NCI-H1105 treated with DMSO at 0.1 percent for 48 hours (cell line): ENCODE measurements at places on chromosomes 7 and 10.

DNA sequence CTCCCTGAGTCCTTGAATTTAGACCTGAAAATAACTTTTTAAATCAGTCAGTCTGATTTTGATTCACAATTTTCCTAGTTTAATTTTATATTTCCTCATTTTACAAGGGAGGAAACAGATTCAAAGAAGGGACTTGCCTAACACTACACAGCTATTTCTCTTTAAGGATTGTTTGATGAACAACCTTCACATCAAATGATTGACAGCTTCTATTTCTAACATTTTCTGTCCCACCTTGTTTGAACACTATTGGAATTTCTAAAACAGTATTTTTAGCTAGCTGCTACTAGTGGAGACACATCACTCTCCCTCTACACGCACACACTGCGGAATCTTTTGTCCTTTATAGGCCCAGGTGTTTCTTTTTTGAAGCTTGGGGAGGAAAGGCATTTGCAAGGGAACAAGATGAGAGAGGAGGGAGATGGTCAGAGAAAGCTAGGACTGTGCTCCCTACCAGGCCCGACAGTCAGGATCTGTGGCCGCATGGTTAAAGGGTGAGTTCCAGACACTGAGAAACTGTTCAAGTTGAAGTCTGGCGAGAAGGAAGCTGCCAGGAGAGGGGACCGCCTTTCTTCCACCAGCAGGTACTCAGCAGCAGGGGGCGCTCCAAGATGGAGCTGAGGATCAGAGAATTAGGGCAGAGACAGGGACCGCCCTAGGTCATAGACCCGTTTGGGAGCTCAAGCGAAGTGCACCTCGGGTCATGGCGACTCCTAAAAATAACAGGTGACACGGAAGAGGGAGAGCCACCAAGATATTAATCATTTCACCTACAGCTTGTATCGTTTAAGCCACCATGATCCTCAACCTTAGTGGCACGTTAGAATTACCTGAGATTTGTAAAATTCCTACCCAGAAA lies 49.7 kb downstream of the DNAJC12 start:
- DNase-seq: no peak

DNA sequence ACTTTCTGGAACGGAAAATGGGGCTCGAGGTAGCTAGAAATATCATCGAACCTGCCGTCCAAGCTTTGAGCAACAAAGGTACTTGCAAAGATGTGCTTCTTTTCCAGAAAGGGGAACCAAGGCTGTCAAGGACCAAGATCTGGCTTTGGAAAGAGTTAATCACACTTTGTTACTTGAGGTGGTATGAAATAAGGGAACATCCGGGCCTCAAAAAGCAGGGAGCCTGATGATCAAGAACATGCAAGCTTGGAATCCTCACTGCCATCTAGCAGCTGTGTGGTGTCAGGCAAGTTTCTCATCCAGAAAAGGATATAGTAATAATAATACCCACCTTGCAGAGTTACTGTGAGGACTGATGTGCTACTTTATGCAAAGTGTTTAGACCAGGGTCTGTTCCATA lies 329.5 kb downstream of the GRID1 start:
- DNase-seq: no peak

DNA sequence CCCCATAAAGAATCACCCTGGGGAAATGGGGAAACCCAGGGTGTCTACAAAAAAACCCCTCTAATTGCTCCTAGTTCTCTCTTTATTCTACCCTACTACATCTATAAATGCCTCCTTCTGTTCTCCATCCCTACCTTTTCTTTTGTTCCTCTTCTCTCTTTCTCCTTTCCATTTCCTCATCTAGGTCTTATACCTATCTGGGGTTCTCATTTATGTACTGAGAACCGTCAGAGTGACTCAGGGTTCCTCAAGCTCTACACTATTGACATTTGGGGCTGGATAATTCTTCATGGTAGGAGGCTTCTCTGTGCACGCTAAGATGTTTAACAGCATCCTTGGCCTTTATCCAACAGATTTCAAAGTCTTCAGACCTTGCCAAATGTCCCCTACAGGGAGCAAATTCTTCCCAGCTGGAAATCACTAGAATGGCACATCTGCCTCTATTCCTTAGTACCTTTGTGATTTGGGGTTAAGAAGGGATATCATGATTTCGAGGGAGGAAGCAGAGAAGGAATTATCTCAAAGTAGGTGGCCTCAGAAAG lies 137.4 kb upstream of the PTN start:
- DNase-seq: no peak

DNA sequence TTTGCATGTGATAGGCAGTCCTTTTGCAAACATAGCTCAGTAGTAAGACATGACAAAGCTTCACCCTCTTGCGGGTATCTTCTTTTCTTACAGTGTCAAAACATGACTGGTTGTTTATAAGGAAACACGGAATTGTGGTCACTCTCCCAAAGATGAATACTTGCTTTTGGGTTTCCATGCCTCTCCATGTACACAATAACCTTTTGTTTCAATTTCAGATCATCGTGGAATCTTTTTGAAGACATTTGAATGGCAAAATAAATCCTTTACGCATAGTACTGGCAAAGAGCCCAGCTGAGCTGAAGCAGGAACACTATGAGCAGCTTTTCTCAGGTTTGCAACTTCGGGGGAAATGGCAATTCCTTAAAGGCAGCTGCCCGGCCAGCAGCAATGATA lies 156.8 kb upstream of the FRMD4A start:
- DNase-seq: peak; percentile 44

DNA sequence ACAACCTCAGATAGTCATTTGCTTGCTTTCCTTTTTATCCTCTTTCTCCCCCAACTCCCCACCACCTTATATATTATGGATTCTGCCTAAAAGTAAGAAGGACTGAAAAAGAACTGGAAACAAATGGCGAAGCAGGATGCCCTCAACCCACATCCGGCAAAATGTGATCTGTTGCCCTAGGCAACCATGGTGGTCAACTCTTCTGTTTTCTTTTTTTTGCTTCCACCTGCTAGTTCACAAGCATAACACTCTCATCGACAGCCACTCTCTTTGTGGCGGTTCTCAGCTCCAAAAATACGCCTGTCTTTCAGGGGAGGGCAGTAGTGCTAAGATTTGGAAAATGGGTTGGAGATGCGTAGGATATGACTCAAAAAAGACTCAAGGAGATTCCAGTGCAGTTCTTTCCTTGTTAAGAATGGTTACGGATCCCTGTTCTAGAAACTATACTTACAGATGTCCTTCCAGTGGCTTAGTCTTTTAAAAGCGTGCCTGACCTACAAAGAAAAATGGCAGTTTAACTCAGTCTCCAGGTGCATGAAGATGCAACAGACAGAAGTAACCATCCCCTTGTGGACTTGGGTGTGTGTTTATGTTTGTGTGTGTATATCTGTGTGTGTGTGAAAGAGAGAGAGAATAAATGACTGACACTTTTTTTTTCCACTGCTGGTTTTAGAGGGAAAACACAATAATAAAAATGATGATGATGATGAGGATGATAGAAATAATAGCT lies 10.7 kb downstream of the APBB1IP start:
- no peak for DNase-seq

GRCh38 chr10:11176746-11177145 lies 159.1 kb downstream of the CELF2 start:
- no peak for DNase-seq

GRCh38 chr10:7409732-7410168 lies 1.1 kb downstream of the SFMBT2 start:
- no peak for DNase-seq

GRCh38 chr10:35300063-35300699 lies 36.1 kb upstream of the CCNY start:
- no peak for DNase-seq

GRCh38 chr10:1520909-1521565 lies 216.3 kb downstream of the ADARB2 start:
- no peak for DNase-seq

DNA sequence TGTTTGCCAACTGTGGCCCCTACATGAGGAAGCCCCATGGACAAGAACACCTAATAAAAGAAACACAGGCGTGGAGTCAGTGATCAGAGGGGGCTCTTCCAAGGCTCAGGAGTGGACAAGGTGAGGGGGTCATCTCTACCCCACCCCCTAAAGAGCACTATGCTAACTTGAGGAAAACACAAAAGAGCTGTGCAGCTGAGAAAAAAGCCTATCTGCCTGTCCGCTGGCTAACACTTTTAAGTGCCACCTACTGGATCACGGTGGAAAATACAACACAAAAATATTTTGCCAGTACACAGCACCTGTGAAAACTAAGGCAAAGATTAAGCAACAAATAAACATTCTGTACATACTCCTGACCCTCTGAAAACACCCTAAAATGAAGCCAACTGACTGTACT lies 53.1 kb upstream of the COBL start:
- peak; percentile 6 for DNase-seq

DNA sequence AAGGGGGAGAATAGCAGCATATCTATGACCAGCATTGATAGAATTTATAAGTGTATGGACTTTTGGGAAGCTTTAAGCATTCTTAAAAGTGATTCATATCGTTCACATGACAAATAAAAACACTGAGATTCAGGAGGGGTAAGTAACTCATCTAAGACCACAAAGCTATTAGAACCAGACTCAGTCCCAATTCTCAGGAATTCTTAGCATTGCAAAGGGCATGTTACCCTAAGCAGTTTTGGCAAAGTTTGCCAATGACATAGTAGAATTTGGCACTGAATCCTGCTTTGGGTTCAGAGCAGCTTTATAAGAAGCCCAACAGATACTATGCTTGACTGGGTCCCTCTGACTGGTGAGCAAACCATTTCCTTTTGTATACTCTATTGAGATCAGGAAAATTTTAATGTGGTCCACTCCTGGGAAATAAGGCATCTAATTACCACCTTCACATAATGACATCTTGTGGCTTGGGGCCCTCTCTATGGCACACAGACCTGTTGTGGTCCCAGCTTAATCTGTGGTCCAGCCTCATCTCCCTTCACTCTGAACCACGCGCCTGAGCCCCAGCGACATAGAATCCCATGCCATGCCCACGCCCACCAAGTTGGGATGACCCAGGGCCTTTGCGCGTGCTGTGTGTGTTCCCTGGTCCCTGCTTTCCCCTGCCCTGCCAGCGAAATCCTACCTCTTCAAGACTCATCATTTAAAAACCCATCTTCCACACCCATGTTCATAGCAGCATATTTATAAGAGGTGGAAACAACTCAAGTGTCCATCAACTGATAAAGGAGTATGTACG lies 37.5 kb upstream of the DOCK1 start:
- DNase-seq: no peak

GRCh38 chr7:75772081-75773077 lies at the start of gene CCL26:
Gene CCL26 (minus strand): TSS chr7:75772211. CDS start chr7:75772176, 35 bp downstream.
- no peak for DNase-seq

- DNase-seq: no peak
Observed at GRCh38 chr10:13388478-13389230, 40.6 kb upstream of the SEPHS1 start.

GRCh38 chr7:136956671-136957070 lies 88.2 kb downstream of the CHRM2 start:
- DNase-seq: no peak

DNA sequence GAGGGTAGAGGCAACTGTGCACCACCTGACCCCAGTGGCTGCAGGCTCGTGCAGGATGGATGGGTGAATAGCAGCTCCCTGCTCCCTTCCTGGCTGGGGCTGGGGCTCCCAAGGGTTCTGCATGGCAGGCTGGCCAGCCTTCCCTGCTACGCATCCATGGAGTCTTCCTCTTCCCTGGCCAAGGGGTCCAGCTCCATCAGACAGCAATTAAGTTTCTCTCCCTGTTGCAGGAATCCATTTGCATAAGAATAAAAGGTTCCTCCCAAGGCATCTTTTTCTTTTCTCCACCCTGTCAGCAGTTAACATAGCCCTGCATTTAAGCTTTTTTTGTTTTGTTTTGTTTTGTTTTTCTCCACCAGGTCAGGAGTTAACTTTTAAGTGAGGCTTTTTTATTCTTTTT lies 10.0 kb upstream of the CPA2 start:
- no peak for DNase-seq
